Large intestine (tissue), 12 donors: ENCODE measurements at places on chromosomes 6 and 20. TPM values are rescaled to one million over a fixed set of nuclear protein-coding genes. Genes with fewer than 3 reads are reported as not detected.

Gene ROMO1
- 133 TPM for polyA plus RNA-seq

- DNase-seq, result no peak
Observed at GRCh38 chr20:33689973-33690372, 3.8 kb upstream of the E2F1 start.

Gene LY86
- polyA plus RNA-seq, result 3.5 TPM

DNA sequence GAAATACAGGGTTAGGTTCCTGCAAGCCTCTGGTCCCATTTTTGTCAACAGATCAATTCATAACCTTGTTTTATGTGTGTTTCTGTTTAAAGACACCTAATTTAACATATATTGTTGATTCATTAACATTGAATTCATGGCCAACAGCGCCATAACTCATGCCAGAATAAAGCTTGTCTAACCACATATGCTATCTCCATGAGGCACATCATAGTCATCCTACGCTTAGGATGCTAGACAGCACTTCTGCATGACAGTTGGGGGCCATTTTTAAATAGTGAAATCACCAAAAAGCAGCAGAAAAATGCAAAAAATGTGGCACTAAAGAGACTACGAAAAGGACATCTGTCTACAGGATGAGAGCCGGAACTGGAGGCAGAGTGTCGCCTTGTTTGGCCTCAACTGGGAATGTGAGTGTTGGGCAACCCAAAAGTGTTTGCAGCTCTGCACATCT, 37.9 kb downstream of the TRAM2 start:
- DNase-seq, result no peak

Gene CCN2
- polyA plus RNA-seq, result 102 TPM

DNA sequence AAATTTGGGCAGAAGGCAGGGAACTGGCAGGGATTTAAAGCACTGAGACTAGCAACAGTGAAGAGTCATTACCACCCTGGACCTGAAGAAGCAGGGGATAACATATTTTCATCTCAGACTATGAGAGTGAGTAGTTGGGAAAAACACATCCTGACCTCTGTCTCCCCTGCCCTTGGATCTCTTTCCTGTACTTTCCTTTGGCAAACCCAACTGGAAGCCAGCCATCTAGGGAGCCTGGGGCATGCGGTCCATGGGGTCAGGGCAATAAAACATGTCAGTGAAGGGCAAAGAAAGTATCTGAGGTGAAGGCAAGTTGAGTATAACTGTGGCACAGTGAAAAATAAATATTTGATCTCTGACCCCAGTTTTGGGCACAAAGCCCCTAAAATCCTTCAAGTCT, 698.2 kb downstream of the DOK5 start:
- DNase-seq, result no peak

DNA sequence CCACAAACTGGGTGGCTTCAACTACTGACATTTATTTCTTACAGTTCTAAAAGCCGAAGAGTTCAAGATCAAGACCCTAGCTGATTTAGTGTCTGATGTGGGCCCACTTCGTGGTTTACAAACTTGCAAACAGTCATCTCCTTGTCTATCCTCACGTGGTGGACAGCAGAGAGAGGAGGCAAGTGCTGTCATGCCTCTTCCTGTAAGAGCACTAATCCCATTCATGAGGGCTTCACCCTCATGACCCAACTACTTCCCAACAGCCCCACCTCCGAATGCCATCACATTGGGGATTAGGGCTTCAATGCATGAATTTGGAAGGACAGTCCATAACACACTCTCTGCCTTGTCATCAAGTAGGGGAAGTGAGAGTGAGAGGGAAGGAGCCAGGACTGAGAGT, 15.6 kb upstream of the ISM1 start:
- no peak for DNase-seq

Gene C20orf144
- 0.34 TPM for polyA plus RNA-seq

DNA sequence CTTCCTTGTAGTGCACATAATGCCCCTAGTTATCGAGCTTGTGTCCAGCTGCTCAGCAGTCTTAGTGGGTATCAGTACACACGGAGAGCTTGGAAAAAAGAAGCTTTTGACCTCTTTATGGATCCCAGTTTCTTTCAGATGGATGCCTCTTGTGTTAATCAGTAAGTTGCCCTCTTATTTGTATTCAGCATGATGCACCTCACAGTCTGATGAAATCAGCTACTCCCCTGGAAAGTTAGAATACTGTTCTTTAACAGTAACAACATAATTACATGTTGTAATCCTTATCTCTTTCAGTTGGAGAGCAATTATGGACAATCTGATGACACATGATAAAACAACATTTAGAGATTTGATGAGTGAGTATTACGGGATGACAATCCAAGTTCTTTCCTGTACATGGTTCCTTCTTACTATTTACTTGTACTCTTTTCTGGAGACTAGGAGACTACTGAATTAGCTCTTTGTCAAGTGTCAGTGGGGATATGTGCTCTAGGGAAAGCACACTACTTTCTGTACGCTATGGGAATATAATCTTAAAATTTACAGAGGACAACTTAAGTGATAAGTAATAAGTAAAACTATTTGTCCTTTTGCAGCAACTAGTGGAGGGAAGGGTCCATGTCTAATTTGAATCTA, 39.1 kb downstream of the PGM3 start:
- peak; percentile 27 for DNase-seq

Gene FAM209B
- 0.19 TPM for polyA plus RNA-seq

DNA sequence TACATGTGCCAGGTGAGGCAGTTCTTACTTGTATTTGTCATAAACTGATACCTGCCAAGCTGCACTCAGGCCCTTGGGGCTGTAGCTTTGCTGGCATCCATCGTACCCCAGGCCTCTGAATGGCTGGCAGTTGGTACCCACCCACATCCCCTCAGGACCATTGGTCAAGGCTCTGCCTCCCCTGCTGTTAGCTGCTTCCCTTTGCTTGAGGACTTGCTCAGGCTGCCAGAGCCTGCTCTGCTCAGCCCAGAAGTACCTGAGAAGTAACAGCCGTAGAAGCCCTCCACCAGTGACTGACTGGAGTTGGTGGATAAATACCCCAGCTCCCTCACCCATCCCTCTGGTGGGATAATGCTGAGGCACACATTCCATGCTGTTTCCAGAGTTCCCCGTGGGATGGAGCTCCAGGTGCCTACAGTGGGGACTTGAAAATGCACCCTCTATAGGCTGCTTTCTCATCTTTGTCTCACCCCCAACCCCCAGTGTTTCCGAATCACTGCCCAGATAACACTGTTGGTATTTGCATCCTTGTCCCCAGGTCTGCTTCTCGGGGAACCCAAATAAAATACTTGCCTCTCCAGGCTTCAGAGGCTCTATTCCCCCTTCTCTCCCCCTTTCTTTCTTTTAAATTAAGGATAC, 7.3 kb downstream of the EBF4 start:
- no peak for DNase-seq
